ENCODE measurements at places on chromosomes 3 and 15.

- no peak for DNase-seq
These were observed 132.9 kb downstream of the TPRG1 start for GRCh38 chr3:189304465-189305351.

- no peak for DNase-seq
These were observed 73.3 kb upstream of the UBE2E2 start for GRCh38 chr3:23129817-23130216.

DNA sequence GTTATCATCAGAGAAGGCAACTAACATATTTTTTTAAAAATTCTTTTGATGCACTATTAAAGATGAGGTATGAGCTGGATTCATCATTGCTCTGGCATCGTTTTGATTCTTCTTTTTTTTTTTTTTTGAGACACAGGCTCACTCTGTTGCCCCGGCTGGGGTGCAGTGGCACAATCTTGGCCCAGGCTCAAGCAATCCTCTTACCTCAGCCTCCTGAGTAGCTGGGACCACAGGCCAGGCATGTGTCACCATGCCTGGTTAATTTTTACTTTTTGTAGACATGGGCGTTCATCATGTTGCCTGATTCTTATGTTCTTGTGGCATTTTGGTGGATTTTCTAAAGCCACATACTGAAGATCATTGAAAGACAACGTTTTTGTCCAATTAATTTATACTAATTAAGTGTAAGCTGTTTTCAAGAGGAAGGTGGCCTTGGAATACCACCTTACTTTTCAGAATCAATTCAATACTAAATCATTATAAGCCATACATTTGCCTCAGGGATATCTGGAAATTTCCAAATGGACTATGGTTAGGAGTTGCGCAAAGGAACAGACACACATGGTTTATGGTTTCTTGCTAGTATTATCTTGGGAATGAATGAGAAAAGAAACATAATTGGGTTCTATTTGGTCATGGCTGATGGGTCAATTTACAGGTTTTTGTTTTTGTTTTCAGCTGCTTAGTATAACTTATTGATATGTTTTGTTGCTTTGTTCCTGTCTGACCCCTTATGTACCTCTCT lies 22.8 kb downstream of the SLC28A2 start:
- no peak for DNase-seq

GRCh38 chr3:175073219-175073905 lies 214.2 kb downstream of the NAALADL2 start:
- DNase-seq, result no peak

- DNase-seq, result no peak
These were observed 11.7 kb upstream of the UTS2B start for GRCh38 chr3:191342006-191342405.

DNA sequence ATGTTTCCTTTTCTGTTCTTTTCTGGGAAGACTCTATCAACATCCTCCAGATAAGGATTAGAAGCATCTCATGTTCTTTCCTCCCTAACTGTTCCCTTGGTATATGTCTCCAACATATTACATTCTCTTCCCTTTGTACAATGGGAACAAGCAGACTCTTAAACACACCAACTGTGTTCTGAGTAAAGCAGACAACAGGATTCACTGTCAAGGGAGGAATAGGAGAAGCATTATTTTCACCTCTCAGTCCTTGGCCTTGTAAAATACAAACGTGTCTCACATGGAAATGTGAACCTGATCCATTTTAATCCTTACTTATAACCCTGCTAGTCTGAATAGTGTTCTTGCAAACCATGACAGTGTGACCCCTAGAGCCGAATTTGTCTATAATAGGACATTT lies 19.6 kb downstream of the GYG1 start:
- DNase-seq, result no peak

All from activated T-cell treated with anti-CD3 and anti-CD28 coated beads for 24 hours (primary cell).